ENCODE measurements at places on chromosomes 1 and 21.
A peak's percentile ranks its signal among the peaks of the same experiment; 100 is the strongest.

- no peak for DNase-seq
Measured at GRCh38 chr1:201497935-201498509, 8.9 kb downstream of the CSRP1 start.

- no peak for DNase-seq
Measured at GRCh38 chr1:11862890-11863289, 4.1 kb upstream of the NPPB start.

DNA sequence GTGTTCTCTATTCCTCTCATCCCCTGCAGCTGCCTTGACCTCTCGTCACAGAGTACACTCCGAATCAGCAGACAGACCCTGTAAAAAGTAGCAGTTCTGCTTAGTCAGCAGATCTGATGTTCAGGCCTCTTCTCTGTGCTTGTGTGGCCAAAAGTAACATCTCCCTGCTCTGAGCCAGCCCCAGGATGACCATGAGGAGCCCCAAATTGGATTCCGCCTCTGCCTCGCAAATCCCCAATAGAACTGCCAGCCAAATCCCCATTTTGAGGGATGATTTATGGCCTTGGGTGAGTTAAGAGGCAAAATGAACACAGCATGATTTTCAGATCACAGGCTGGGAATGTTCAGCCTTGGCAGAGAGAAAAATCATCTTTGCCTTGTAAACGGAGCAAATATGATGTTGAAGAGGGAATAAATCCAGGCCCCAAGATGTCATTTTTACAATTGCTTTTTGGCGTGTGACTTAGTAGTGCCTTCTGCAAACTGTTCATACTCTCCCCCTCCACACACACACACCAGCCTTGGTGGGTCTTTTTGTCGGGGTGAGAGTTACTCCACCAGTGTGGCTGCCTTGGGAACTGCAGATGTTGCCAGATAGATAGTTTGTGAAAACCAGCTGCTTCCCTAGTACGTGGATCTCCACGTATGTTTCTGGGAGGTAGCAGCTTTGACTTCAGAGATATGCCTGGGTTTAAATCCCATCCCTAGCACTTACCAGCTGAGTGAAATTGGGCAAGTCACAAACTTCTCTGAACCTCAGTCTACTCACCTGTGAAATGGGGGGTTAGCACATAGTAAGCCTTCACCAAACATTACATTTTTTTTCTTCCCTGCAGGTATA, 77.8 kb downstream of the MAN1C1 start:
- DNase-seq: no peak

GRCh38 chr1:215888159-215888558, 321.1 kb downstream of the KCTD3 start:
- DNase-seq: no peak

GRCh38 chr1:247747616-247748015, 325 bp downstream of the OR14A2 start:
- DNase-seq: no peak

- DNase-seq: no peak
Measured at GRCh38 chr1:207748737-207749528, 2.9 kb upstream of the CD46 start.

DNA sequence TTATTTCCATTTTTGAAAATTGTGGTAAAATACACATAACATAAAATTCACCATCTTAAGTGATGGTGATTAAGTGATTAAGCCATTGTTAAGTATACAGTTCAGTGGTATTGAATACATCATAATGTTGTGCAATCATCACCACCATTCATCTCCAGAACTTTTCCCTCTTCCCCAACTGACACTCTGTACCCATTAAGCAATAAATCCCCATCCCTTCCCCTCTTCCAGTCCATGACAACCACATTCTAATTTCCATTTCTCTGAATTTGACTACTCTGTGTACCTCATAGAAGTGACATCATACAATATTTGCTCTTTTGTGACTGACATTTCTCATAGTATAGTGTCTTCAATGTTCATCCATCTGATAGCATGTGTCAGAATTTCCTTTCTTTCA, 124.8 kb downstream of the DISC1 start:
- no peak for DNase-seq

GRCh38 chr21:39406065-39406464, 39.5 kb downstream of the LCA5L start:
- DNase-seq: no peak

- no peak for DNase-seq
Measured at GRCh38 chr1:205061227-205061626, 18.2 kb downstream of the CNTN2 start.

DNA sequence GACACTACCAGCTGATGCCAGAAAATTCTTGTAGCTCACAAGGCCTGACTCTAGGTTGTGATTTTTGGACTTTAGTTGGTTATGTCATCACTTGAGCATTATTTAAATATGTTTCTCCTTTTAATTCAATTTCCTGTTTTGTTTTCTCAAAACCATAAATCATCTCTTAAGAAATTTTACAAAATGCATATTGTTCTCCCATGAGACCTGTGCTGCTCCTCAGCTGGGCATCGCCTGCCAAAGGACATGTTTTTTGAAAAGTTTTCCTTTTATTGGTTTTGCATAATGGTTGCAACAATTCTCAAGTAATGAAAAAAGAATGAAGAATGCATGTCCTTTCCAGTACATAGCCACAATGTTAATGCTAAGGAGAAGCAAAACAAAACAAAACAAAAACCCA, 204.7 kb upstream of the LYPLAL1 start:
- no peak for DNase-seq

- DNase-seq: no peak
Measured at GRCh38 chr1:231702804-231703203, 76.2 kb downstream of the DISC1 start.

DNA sequence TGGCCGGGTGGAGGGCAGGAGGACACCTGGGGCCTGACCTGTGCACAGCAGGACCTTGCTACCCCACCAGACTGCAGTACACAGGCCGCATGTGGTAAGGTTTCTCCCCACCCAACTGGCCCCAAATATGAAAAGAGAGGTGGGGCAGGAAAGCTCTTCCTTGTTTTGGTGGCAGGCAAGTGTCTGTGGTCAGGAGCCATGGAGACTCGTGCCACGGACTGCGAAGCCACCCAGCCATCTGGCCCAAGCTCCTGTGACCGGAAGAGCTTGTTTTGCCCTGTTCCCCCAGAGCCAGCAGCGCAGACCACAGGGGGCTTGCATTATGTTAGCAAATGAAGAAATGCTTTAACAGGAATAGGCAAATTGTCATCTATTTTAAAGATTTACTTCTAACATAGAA, 54.9 kb downstream of the OLIG1 start:
- no peak for DNase-seq

DNA sequence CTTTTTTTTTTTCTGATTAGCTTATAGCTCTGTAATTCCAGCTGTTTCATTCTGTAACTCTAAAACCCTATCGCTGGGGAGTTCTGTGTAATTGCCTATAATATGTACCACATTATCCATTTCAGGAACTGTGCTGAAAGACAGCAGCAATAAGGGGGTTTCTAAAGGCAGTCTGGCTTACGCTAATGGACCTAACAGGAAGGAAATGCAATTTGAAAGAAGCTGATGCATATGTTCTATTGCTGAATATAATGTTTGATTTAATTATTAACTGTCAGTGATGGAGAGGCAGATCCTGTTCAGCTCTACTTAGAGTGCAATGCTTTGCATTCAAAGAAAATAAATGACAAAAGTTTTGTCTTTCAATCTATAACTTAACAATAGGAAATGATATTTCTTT, 209.4 kb upstream of the SNX7 start:
- DNase-seq: no peak

DNA sequence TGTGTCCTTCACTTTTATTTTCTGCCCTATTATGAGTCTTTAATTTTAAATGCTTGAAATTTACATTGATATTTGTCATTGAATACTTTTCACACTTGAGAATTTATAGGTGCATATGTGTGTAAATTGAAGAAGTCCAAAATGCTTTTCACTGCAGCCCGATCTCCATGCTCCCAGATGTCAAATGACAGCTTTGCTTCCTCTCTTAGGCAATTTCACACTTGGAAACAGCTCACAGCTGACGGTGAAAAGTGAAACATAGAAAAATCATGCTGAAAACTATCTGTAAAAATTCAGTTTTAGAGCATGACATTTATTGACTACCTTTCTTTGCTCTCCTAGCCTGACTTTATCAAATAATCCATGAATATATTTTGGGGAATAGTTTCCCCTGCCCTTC, 196.0 kb downstream of the RPS6KC1 start:
- no peak for DNase-seq

- no peak for DNase-seq
Measured at GRCh38 chr1:175792136-175792535, 48.7 kb upstream of the TNR start.

DNA sequence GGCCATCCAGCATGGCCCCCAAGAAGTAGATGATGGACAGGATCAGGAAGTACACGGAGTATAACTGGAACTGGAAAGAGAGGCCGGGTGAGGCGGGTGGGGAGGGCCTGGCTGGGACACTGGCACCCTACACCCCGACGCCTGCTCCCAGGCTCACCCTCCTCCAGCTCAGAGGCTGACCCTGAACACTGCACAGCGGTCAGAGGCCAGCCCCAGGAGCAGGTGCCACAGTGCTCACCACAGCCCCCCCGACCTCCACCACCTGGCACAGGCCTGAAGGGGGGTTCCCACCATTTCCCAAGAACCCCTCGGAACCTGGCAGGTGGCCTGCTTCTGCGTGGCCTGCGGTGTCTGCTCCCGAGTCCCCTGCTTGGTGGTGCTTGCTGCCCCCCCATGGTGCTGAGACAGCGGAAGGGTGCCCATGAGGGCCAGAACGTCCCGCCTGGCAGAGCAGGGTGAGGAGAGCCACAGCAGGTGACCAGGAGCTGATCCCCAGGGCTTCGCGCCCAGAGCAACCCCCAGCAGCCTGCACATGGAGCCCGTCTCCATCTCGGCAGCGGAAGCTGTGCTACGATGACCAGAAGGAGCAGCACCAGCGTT, 26.1 kb downstream of the SLC19A1 start:
- DNase-seq: no peak

DNA sequence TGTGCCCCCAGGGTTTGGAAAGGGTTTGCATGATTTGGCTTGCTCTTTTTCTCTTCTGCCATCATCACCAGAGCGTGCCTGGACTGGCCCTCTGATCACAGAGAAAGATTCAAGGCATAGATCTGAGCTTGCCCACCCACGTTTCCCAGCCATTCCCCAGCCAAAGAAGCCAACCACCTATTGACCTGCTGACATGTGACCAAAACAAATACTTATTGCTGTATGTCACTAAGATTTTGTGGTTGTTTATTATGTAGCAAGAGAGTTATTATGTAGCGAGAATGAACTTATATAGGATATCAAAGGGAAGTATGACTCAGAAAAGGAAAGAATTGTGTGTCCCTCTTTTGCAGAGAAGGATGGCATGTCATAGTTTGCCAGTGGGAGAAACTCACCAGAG, 59.9 kb downstream of the UBE2U start:
- DNase-seq: no peak

DNA sequence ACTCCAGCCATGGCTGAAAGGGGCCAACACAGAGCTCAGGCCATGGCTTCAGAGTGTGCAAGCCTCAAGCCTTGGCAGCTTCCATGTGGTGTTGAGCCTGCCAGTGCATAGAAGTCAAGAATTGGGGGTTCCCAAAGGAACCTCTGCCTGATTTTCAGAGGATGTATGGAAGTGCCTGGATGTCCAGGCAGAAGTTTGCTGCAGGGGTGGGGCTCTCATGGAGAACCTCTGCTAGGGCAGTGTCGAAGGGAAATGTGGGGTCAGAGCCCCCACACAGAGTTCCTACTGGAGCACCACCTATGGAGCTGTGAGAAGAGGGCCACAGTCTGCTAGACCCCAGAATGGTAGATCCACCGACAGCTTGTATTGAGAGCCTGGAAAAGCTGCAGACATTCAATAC, 29.8 kb upstream of the CD55 start:
- no peak for DNase-seq

GRCh38 chr1:93758842-93759515, 77.3 kb upstream of the BCAR3 start:
- no peak for DNase-seq

DNA sequence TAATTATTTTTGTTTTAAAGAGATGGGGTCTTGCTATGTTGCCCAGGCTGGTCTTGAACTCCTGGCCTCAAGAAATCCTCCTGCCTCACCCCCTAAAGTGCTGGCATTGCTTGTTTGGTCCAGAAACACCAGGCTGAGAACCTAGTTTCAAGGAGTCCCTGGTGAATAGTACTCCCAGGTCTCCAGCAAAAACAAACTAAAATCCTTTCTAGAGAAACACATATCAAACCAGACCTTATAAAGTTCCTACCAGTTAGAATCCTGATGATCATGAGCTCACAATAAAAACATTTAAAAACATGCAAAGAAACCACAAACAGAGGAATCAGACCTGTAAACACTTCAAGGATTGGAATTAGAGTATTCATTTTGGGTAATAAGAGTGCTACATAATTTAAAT, 34.4 kb upstream of the PADI1 start:
- DNase-seq: no peak

DNA sequence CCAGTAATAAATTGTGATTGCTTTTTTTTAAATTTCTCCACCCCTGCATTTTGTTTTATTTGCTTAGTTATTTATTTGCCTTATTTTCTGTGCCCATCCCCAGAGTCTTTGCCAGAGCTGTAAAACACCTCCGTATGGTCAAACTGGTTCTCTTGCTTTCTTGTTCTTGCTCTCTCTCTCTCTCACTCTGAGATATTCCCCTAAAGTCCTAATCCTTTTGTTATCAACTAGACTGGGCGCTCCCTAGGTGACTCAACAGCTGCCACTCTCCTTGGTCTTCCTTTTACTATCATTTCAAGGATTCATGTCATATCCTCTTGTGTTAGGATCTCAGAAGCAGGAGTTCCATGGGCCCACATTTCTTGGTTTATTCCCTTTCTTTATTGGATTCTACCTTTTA, 160.0 kb downstream of the PRDM2 start:
- no peak for DNase-seq

DNA sequence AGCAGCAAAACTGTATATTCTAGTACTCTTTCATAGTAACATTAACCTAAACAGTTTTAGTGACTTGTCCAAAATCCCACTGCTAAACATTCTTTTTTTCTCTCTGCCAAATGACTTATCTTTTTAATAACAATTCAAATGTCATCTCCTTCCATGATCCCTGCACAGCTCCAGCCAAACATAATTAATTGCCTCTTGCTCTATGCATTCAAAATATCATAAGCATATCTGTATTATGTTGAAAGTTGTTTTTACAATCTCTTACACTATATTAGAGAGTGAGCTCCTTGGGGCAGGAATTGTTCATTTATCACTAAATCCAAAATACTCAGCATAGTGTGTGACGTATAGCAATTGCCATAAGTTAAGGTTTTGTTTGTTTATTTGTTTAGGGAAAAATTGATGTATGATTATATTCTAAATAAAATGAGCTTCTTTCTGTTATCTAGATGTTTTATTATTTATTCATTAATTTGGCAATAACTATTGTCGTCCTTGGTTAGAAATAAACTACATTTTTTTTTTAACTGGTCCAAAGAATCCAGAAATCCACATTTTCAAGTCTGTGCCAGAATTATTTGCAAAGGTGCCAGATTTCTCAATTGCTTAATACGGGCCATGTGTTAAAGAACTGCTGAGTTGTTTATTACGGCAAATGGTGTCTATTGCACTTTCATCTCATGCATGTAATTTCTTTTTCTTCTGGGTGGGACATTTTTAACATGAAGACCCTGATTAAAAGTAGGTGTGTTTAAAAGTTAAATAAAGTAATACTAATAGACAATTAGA, 577.2 kb upstream of the ZRANB2 start:
- peak; percentile 29 for DNase-seq

GRCh38 chr1:243475966-243476365, 220.1 kb downstream of the SDCCAG8 start:
- DNase-seq: no peak
